Cardiac fibroblast (primary cell): ENCODE measurements at places on chromosomes 4 and X.

GRCh38 chr4:38566806-38567398, 97.1 kb upstream of the KLF3 start:
- DNase-seq, result no peak

GRCh38 chrX:10206317-10206716, 49.5 kb downstream of the CLCN4 start:
- DNase-seq, result no peak

DNA sequence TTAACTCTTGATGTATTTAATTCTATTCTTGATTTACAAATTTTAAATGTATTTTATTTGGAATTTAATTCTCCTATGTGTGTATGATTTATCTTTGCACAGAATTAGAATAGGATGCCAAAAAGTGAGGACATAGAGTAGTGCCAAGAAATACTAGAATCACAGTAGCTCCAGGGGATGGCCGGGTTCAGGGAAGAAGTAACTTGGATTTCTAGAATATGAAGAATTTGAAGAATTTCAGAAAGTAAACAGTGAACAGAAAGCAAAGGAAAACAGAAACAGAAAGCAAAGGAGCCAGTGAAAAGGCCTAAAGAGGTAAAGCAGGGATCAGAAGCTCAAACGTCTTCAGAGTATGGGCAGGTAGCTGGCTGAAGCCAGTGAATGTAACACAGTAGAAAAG, 1187.6 kb downstream of the RPA4 start:
- no peak for DNase-seq

DNA sequence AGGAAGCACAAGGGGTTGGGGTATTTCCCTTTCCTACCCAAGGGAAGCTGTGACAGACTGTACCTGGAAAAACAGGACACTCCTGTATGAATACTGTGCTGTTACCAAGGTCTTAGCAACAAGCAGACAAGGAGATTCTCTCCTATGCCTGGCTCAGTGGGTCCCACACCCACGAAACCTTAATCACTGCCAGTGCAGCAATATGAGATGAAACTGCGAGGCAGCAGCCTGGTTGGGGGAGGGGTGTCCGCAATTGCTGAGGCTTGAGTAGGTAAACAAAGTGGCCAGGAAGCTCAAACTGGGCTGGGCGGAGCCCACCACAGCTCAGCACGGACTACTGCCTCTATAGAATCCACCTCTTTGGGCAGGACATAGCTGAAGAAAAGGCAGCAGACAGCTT, 197.7 kb downstream of the INPP4B start:
- no peak for DNase-seq

DNA sequence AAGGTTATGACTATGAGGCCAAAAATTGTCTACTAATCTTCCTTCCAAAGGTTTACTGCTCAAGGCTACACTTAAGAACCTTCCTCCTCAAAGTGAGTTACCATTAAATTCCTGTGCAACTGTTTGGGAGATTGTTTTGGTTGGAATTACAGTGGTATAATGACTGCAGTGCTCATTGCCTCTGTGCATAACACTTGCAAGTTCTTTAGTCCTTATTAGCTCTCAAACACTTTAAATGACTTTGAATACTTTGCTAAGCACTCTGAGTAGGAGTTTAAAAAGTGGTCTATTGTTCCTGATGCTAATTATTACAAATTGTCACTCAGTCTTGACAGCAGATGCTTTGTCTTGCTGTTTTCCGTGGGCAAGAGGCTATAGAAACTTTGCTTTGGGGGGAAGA, 422.8 kb upstream of the PABPC4L start:
- no peak for DNase-seq

DNA sequence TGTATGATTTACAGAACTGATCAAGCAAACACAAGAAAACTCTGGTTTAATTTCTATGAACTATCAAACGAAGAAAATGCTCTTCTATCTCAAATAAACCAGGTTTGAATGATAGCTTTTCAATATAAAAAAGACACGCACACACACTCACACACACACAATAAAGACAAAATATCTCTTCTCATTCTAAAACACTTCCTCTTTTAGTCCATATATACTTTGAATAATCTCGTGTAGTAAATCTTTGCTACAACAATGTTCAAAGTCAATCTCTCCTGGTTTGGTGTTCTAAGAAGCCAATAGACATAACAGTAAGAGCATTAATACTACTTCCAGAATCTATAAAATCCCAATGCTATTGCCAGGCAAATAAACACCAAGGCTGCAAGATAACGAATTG, 13.3 kb downstream of the CXCL2 start:
- no peak for DNase-seq
